ENCODE measurements at places on chromosomes 2 and 18. TPM values are rescaled to one million over a fixed set of nuclear protein-coding genes. Genes with fewer than 3 reads are reported as not detected.

DNA sequence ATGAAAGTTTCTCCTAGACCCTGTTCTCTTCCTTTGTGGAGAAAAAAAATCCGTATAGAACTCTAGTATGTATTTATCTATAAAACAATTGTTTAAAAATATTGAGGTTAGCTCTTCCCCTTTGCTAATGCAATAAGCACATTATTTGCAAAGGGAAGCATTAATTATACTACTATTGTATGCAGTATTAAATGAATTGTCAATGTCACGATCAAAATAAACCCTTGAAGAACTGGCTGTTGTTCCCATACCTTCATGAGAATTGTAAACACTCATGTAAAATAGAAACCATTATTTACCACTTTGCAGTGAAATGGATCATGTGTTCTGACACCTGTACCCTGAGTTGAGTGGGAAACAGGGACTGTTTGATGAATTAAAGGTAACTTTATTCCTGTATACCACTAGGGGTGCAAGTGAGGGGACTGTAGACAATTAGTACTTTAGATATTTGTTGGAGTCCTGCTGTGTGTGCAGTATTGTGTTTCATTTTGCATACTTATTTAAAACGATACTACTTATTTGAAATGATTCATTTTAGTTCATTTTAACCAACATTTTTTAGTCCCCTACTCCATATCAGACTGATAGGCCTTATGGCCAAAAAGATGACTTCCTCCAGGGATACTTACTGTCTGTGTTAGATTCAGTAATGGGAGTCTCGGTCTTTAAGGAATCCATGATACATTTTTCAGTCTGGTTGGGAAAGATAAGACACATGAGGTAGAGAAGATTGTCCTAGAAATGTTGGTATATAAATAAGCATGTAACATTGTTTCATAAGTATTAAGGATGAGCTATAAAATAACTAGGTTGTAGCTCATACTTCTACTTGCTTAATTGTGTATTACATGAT is 7.9 kb downstream of the PKP4 start:
- H3K4me1 ChIP-seq = peaks cover 4% of the 10 kb centered on the region
- no peaks in the 10 kb centered on the region for H3K36me3 ChIP-seq
- no peaks in the 10 kb centered on the region for H3K27me3 ChIP-seq
- DNase-seq = peak; percentile 21
- H3K27ac ChIP-seq = no peak overlapping the region

SLC9A4 gene
- 0.08 TPM for total RNA-seq

DNA sequence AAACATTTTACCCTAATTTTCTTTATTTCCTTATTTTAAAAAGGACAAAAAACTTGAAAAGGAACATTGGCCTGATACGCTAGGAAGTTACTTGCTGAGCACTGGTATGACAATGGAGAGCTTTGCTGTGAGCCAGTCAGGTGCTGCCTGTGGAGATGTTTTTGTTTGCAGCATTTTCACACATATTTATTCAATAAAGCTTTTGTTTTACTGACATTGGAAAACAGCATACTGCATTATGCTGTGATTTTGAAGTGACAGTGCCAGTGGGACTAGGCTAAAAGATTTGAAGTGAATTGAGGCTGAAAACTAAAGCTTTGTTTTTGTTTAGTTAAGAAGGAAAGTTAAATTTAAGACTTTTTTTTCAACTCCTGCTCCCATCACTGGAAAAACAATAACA is 470.7 kb upstream of the ZEB2 start:
- DNase-seq = no peak
- H3K4me3 ChIP-seq = no peak overlapping the region
- no peaks in the 10 kb centered on the region for H3K27me3 ChIP-seq
- no peak overlapping the region for H3K27ac ChIP-seq
- no peaks in the 10 kb centered on the region for H3K4me1 ChIP-seq

DNA sequence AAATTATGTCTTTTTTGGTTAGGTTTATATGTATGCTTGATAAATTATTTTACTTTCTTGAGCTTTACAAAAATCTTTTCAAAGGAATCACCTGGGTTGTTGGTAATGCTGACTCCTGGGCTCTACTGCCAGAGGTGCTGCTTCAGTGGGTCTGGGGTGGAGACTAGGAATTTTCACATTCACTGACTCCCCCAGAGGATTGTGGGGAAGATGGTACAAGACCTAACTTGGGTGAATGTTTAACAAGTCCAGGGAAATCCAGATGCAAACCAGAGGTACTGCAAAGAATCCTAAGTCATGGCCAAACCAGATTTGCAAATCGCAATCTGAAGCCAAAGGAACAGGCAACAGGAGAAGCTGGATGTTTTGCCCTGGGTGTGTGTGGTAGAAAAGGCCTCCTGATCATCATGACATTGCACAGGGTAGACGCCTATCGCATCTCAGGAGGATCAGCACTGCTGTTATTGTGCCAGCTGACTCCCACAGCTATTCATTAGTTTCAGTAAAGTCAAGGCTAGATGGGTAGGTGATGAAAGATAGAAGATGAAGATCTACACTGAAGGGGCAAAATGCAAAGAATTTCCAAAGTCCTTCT is 185.2 kb downstream of the BARD1 start:
- DNase-seq = no peak
- H3K27me3 ChIP-seq = no peaks in the 10 kb centered on the region
- H3K27ac ChIP-seq = no peak overlapping the region
- H3K4me3 ChIP-seq = no peak overlapping the region
- H3K36me3 ChIP-seq = no peaks in the 10 kb centered on the region

GRCh38 chr2:239539083-239539775 is 138.4 kb upstream of the HDAC4 start:
- no peak for DNase-seq
- H3K4me3 ChIP-seq = no peak overlapping the region
- no peak overlapping the region for H3K27ac ChIP-seq
- no peaks in the 10 kb centered on the region for H3K36me3 ChIP-seq
- no peaks in the 10 kb centered on the region for H3K4me1 ChIP-seq

CHRNG gene
- not detected for total RNA-seq

GRCh38 chr2:225526760-225527390 is 127.4 kb downstream of the NYAP2 start:
- no peak overlapping the region for H3K4me3 ChIP-seq
- no peaks in the 10 kb centered on the region for H3K4me1 ChIP-seq
- DNase-seq = no peak
- no peak overlapping the region for H3K27ac ChIP-seq

DNA sequence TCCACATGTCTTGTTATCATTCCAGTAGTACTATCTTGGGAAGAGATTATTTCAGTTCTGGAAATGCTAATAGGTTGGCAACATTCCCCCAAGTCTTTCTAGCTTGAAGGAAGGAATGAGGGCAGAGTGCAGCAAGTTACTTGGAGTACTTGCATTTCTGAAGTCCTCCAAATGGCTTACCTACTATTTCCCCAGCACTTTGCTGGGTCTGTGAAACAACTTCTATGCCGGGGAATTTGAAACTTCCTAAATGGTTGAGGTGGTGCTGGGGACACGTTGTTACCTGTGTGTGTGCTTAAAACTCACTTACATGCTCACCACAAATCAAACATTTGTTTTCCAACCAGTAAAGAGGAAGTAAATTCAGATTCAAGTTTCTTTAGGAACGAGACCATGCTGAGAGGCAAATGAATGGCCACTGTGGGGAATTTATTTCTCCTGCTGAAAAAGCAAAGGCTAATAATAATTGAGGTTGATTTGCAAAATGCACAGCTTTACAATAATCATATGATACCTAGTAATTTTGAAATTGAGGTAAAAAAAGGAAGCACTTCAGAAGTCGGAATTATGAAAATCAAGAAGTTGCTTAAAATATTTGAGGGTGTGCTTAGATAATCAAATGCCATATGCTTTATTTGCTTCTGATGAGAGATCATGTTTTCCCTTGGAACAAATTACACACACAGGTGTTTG is 1167.7 kb upstream of the ZEB2 start:
- no peak overlapping the region for H3K27ac ChIP-seq
- no peak for DNase-seq
- H3K4me1 ChIP-seq = no peaks in the 10 kb centered on the region
- H3K4me3 ChIP-seq = no peak overlapping the region
- H3K36me3 ChIP-seq = no peaks in the 10 kb centered on the region

PSMA8 gene
- 0.67 TPM for total RNA-seq

DNA sequence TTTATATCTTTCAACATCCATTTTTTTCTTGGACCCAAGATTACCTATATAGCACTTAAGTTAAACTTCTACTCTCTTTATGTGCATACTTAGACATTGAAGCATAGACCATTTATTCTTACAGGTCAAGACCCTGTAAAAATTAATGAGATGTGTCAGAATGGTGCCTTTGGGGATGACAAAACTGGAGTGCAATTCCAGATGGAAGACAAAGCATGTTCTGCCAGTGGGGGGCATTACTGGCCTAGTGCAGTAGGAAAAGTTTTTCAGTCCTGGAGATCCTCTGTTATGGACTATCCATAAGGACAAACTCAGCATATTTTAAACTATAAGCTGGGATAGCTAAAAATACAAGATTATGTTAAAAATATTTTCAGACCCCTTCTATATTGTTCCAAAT is 57.8 kb upstream of the MMADHC start:
- H3K27ac ChIP-seq = no peak overlapping the region
- DNase-seq = no peak
- H3K4me1 ChIP-seq = no peaks in the 10 kb centered on the region
- H3K4me3 ChIP-seq = no peak overlapping the region
- no peaks in the 10 kb centered on the region for H3K36me3 ChIP-seq

DNA sequence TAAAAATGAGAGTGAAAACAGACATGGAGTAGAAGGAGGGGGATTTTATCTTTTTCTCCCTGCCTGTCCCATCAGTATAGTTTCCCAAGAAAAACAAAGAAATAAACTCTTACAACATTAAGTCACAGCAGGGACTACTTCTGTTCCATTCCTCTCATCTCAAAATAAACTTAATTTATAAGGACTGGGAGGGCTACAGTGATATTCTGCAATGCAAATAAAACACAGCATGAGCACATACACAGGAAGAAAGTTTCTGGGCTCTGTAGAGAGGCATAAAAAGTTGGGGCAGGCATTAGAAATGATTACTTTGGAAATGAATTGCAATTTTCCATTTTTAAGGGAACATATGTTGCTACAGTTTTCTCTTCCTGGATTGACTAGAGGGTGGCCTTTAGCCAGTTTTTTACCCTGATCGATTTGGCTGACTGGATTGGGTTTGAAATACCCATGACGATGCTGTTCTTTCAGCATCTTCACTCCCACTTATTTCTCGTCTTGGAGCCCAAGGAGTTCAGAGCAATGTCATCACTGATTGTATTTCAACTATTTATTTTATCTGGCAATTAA is 157.1 kb downstream of the ACTR3 start:
- no peaks in the 10 kb centered on the region for H3K36me3 ChIP-seq
- H3K4me1 ChIP-seq = no peaks in the 10 kb centered on the region
- no peak overlapping the region for H3K4me3 ChIP-seq
- DNase-seq = no peak

DNA sequence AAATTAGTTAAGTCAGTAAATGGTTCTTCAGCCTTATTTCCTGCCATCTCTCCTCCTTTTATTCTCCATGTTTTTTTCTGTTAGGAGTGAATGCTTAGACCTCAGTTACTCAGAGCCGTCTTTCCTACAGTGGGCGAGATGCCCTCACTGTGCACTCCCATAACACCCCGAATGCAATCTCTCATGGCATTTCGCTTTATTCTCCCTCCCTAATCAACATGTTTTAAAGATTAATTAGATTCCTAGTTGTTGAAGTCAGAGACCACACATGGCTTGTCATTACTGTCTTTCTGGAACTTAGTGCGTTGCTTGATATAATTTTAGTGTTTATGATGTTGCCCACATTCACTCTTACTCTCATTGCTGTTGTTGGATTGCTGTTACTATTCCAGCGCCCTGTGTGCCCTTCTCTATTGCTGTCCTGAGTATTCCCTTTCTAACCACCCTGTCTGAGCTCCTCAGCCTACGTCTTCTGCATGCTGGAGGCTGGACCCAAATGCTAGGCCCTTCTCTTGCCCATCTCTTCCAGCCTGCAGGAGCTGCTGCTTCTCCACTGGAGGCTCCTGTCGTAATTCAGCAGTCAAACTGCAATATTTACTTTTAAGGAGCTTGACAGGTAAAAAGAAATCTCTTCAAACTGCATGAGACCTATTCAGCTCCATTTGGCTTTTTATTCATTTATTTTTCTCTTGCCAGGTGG is 99.3 kb downstream of the MAP2 start:
- H3K36me3 ChIP-seq = no peaks in the 10 kb centered on the region
- DNase-seq = no peak
- H3K4me3 ChIP-seq = no peak overlapping the region
- no peaks in the 10 kb centered on the region for H3K27me3 ChIP-seq
- H3K27ac ChIP-seq = no peak overlapping the region

Measured in CD4-positive, alpha-beta memory T cell (primary cell).